NCI-H187 (cell line): ENCODE measurements at places on chromosomes 4 and X.

DNA sequence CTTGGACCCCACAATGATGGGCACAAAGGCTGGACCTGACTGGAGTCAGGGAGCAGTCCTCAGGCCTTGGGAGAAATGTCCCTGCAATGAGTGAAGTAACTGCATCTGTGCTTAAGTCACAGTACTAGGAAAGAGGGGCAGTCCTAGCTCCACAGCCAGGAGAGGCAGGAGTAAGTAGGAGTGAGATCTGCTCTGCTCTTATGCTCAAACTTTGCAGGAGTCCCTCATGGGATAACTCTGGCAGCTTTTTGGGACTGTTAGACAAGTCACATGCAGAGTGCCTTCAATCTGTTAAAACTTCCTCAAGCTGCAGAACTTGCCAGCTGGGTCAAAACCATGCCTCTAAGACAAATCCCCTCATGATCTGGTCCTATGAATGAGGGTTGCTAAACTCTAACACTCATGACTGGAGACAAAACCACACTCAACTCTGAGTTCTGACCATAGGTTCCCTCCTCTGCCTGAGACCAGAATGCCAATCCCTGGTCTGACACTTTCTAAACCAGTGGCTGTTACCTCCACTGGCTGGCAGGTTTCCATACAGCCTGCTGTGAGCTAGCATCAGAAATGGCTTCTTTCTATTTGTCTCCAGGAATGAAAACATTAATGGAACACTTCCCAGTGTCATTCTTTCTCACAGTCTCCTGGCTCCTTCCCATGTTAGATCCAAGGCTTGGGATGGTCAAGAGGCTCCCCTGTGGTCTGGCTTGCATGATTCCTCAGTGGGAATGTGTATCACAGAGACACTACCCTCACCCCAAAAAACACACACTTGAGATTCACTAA is 819.3 kb downstream of the PCDH7 start:
- DNase-seq, result no peak

GRCh38 chr4:21888195-21888976 is 60.2 kb downstream of the KCNIP4 start:
- no peak for DNase-seq

DNA sequence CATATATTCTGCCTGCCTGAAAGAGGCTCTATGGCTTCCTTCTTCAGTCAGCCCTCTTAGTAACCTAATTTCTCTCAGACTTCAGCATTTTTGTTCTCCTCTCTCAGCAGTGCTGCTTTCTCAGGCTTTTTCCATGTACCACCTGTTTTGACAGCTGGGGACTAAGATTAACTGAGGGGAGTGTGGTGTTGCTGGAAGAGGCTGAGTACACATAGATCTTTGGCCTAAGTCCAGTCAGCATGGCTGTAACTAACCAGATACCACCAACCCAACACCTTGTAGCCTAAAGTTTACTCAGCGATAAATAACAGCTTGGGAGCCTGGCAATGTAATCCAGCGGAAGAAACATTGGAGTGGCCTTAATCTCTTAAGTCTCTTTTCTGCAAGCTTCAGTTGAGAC is 85.5 kb downstream of the RTL3 start:
- DNase-seq, result no peak

GRCh38 chr4:41683326-41683725 is 65.2 kb downstream of the PHOX2B start:
- DNase-seq, result no peak

DNA sequence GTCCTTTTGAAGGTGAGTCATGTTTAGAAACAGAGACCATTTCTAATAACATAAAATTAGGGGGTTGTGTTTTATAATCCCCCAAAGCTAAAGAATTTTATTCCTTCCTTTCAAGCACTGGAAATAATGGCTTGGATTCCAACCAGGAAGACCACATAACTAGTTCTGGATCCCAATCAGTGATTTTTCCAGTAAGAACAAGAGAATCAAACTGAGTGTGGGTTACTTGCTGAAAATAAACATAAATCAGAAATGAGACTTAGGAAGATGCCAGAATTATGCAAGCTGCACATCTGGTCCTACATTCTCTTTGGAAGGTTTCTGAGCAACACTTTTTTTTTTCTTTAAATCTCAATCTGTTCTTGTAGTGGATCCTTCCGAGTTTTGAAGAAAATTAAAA is 76.3 kb downstream of the SOWAHB start:
- no peak for DNase-seq

GRCh38 chrX:120260369-120260768 is 9.8 kb downstream of the ZBTB33 start:
- DNase-seq, result no peak
